ENCODE measurements at places on chromosomes 7 and 10.

DNA sequence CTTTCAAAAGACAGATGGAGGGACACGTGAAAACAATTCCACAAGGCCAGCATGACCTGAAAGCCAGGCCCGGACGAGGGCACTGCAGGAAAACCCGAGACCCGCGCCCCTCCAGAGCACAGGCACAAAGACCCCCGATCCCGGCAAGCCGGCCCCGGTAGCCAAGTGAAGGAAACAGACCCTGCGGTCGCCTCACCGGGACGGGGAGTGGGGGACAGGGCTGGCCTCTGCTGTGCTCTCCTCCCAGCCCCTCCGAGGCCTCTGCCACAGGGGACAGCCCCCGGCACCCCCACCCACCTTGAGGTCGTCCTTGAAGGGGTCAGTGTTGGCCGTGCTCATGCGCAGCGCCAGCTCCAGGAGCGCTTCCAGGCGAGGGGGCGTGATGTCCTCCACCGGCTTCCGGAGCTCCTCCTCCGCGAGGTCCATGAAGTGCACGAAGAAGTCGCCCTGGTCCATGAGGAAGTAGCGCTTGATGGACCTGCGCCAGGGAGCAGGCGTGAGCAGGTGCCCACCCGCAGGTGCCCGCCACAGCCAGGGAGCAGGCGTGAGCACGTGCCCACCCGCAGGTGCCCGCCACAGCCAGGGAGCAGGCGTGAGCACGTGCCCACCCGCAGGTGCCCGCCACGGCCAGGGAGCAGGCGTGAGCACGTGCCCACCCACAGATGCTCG lies 11.3 kb upstream of the ADAM8 start:
- DNase-seq = no peak

- no peak for DNase-seq
These were observed 2.3 kb downstream of the KLF6 start for GRCh38 chr10:3782451-3783315.

DNA sequence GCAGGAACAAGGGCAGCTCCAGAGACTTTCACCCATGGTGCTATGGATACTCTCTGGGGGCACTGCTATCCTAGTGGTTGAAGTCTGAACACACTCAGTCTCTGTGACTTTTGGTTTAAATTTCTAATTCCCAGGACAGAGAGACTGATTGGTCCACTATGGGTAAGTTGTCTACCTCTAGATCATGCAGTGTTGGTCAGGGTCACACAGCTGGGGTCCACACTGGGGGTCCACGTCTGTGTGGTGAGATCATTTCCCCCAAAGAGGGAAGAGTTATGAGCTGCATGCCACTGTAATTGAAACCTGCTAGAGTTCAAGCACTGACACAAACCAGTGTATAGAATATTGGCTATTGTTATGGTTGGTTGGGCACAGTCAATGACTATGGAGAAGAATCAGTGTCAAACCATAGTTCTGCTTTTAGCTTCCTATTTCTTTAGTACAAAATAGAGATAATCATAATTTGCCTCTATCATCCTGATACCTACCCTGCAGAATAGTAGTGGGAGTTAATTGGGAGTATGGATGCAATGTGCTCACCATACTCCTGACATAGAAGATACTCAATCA lies 101.6 kb downstream of the PRTFDC1 start:
- DNase-seq = no peak

GRCh38 chr7:99562832-99563231 lies 4.4 kb downstream of the ZNF655 start:
- peak; percentile 13 for DNase-seq

DNA sequence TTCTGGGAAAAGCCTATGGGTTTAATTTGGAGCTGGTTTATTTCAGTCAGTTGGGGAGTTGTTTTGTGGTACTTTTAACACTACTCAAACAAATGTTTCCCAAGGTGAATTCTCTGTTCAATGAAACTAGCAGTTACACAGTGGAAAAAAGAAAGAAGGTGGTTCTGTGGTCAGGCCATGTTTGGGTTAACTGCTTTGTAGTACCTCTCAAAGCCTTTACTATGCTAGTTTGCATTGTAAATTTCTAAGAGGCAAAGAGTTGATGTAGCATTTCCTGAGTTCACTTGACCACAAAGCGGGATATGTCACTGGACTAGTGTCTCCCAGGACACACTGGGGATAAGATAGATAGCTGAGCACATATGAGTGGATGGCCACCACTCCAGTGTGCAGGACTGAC lies 145.4 kb downstream of the KIF20B start:
- DNase-seq = no peak

DNA sequence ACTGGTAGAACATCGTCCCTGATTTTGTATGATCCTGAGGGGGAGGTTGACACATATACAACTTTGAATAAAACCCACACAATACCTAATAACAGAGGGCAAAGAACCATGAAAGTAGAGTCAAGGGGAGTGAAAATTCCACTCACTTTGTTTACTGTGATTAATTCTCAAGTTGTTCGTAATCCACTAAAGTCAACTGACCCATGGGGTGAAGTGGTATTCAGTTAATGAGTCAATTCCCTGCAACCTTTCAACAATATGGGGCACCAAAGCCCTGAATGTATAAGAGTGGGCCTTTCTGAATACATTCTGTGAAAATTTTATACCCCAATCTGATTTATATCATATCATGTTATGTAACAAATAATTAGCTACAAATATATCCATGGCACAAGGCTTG lies 39.0 kb upstream of the C10orf67 start:
- DNase-seq = no peak

DNA sequence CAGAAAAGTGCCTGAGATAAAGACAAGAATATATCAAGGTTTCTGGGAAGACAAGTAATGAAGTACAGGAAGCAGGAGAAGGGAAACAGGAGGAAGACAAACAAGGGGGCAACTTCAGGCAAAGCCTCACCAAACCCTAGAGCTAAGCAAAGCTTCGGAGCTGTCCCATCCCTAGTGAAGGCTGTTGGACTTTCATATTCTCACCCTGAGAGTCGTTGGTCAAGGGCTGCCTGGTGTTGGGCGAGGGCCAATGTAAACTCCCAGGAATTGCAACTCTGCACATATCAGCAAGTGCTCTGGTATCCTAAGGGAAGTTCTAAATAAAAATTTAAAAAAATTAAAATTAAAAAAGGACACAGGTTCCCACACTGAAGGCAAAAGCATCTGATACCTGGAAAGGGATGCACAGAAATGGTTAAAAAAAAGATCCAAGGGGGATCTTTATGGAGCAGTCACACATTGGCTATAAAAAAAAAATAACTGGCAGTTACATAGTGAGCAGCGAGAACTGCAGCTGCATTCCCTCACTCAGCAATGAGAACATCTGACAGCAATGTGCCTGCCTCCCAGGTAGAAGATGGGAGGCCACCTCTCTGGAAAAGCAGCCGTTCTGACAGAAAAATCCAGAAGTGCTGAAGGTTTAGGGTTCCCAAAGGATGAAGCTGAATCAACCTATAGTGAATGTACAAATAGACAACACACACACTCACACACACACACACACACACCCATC lies 304.7 kb downstream of the WDR11 start:
- no peak for DNase-seq

DNA sequence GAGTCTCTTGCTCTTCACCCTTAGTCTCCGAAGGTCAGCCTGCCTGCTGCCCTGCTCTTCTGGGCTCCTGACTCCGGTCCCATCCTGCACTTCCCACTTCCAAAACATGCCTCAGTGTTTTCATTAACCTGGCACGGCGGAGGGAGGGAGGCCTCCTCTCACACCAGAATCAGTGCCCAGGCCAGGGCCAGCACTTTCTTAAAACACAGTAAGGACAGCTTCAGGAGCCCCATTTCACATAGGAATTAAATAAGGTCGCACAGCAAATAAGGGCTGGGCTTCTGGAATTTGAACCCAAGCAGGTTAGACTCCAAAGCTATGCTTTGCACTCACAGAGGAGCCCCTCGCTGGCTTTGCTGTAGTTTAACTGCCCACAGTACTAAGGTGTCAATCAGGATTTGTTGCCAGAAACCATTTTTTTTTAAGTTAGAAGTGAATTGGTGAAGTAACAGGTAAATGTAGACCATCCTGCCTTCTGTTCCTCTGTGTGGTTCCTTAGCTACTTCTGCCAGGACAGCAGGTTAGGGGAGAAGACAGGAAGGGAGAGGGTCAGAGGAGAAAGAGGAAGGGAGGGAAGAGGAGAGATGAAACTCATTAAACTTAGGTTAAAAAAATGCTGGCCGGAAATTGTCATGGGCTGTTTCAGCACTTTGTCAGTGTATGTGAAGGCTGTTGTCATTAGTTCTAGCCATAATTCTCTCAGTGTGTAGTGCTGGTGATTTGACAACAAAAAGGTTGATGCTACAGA lies 1.1 kb downstream of the RASSF4 start:
- no peak for DNase-seq

DNA sequence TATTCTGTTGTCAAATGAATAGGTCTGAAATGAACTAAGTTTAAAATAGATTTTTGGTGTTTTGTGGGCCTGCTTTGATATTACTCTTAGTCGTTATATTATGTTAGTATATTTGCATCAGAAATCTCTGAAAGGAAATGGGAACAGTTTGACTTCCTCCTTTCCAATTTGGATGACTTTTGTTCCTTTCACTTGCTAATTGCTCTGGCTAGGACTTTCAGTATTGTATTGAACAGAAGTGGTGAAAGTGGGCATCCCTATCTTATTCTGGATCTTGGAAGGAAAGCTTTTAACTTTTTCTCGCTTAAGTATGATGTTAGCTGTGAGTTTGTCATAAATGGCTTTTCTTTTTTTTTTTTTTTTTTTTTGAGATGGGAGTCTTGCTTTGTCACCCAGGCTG lies 273.6 kb upstream of the DKK1 start:
- no peak for DNase-seq

- DNase-seq = no peak
These were observed 74.7 kb downstream of the DNAH11 start for GRCh38 chr7:21617513-21617912.

DNA sequence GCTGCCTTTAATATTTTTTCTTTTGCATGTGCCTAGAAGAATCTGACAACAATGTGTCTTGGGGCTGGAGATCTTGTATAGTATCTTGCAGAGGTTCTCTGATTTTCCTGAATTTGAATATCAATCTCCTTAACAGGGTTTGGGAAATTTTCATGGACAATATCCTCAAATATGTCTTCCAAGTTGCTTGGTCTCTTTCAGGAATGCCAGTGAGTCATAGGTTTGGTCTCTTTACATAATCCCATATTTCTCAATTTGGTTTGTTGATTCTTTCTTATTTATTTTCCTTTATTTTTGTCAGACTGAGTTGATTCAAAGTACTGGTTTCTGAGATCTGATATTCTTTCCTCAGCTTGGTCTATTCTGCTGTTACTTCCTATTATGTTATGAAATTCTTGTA lies 208.7 kb upstream of the GLI3 start:
- DNase-seq = no peak

DNA sequence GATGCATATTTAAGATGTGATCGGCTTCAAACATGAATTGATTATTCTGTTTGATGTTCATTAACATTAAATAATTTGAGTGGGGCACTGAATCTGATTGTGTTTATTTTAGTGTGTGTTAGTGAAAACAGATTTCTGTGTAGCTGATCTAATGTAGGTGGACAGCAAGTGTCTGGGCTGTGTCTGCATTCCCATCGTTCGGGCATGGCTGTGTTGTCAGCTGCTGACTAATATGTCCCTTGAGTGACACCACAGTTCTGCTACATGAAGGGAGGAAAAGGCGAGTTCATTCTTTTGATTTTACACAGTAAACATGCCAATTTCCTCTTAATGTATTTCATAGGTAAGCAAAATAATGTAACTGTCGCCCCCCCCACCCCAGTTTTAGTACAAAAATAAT lies 203.0 kb downstream of the CNTNAP2 start:
- DNase-seq = no peak

DNA sequence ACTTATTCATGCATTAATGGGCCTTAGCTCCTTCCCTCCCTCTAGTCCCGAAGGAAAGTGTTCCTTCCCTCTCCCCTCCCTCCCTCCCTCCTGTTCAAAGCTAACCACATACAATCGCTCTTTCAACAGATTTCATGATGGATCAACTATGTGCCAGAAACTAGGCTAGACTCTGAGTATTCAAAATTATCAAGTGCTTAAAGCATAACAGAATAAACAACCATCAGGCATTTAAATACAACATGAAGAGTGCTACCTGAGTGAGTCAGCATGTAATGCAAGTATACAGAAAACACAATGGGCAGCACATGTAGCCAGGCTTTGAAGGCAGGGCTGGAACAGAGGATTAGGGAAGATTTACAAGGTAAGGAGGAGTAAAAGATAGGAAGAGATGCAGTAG lies 11.3 kb downstream of the CHCHD3 start:
- DNase-seq = no peak

GRCh38 chr7:44761207-44762161 lies 12.8 kb downstream of the ZMIZ2 start:
- DNase-seq = no peak

GRCh38 chr7:24755541-24756407 lies 1.5 kb downstream of the GSDME start:
- no peak for DNase-seq

- DNase-seq = no peak
These were observed 54.2 kb upstream of the GDF10 start for GRCh38 chr10:47245731-47246350.

GRCh38 chr10:112454910-112455779 lies 8.1 kb downstream of the VTI1A start:
- no peak for DNase-seq

GRCh38 chr10:75887992-75888680 lies 456.7 kb downstream of the LRMDA start:
- no peak for DNase-seq

DNA sequence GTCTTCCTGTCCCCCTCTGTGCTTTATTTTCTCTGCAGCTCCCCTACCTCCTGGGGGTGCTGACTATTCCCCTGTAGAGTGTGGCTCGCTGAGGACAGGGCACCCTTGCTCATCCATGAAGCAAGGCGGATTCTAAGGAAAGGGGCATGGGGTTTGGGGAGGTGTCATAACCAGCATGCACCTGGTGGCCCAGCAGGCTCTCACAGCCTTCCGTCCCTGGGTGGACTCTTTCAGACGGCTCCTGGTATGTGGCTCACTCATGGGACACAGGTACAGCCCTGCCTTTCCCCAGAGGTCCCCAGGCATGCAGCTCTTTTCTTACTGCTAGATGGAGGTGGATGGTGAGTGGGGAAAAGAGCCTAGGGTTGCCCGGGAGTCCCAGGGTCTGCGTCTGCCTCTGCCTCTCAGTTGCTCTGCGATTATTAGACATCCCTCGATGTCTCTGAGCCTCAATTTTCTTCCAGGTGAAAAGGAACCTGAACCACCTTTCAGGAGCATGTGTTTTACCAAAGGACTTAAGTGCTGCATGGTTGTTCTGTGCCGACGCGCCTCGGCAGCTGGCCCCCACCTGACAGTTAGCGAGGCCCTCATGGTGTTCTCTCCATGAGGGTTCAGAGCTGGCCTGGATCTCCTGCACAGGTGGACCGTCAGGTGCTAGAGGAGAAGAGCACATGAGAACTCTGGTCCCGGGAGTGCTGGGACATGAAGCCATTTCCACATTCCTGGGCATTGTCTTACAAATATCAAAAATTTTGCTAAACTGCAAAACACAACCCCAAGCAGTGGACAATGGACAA lies 172.5 kb upstream of the SHH start:
- no peak for DNase-seq

DNA sequence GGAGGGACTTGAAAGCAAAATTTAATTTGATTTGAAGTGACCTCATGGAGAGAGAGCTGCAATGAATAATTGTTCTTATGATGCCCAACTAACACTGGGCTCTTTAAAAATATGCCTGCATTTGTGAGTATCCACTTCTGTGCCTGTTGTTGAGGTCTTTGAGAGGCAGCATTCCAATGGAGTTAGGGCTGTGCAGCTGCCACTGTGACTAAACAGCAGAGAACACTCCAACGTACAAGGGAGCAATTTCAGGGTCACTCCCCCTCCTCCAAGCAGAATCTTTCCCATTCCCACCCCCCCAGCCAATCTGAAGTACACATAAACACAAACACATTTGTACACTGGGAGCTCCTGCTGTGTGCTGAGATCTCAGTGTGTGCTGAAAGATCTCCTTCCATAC lies 28.0 kb upstream of the GSAP start:
- DNase-seq = no peak
